ENCODE measurements at places on chromosomes 11 and 22.
A peak's percentile ranks its signal among the peaks of the same experiment; 100 is the strongest.

DNA sequence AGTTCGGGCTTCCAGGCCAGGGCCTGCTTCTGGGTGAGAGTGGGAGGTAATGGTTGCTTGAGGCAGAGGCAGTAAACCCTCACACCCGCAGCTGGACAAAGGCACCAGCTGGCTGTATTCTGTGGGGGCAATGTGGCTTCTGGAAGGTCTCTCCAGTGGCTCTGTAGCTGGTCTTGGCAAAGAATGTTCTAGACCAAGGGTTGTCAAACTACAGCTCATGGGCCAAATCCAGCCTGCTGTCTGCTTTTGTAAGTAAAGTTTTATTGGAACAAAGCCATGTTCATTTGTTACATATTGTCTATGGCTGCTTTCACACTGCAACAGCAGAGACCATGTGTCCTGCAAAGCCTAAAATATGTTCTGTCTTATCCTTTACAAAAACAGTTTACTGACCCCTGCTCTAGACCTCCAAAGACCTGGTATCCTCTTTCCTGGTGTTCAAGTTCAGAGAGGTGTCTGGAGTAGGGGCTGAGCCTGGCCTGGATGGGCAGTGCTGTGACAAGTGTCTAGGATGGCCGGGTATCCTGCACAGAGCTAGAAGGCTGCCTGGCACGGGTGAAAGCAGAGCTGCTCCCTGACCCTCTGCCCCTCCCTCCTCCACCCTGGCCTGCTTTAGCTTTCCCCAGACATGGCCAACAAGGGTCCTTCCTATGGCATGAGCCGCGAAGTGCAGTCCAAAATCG is 3.4 kb downstream of the TAGLN start:
- DNase-seq: no peak

GRCh38 chr11:12003336-12003735 is 5.1 kb downstream of the DKK3 start:
- no peak for DNase-seq

- peak; percentile 61 for DNase-seq
Measured at GRCh38 chr11:128884703-128885338, 6.3 kb upstream of the KCNJ5 start.

DNA sequence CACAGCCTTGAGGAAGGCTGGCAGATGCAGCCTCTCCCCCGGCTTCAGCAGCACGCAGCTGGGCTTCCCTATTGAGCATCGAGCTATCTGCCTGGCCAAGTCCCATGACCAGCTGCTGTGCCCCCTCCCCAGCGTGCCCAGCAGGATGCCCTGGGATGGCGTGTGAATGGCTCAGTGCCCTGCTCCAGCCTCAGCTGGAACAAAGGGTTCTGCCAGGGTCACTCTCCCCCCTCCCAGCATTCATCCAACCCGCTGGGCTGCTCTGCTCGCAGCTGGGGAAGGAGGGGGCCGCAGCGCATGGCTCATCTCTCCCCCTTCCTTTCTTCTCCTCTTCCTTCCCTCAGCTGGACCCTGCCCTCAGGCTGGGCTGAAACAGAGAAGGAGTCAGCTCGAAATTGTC is 14.5 kb downstream of the LRP4 start:
- no peak for DNase-seq

DNA sequence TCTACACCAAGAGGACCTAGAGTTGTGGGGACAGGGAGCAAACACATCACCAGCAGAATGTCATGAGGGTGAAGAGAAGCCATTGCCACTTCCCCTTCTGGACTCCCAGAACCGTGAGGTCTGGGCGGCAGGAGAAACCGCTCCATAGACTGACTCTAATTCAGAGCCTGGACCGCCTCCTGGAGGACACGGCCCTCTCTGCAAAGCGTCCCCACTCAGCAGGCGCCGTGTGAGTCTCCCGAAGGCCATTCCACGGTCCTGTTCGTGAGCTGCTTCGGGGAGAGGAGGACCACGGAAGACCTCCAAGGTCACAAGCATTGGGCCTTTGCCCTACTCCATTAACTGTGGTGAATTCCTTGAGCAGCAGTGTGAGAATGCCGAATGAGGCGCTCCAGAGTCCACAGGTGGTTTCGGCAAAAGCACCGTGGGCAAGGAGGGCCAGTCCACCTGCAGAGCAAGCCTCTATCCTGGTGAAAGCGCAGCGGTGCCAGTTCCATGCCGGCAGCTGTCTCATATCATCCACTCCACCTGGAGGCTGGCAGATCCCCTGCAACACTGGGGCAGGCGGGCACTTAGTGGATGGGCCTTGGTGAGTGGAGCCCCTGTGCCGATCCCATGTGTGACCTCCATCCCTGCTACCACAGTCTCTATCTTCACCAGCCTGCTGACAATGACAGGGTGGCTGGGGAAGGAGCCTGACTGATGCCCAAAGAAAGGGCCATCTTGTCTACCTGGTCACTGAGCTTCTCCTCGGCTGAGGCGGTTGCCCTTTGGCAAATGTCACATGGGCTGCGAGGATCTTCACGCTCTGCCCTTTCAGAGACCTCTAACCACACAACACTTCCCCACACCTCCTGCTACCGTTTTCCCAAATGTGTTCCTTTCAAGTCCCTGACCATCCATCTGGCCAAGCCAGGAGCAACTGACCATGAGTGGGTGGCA is 7.5 kb downstream of the C11orf21 start:
- peak; percentile 27 for DNase-seq

GRCh38 chr11:86383041-86383955 is 8.6 kb downstream of the CCDC81 start:
- DNase-seq: no peak
